ENCODE measurements at places on chromosomes 2 and 18. TPM values are rescaled to one million over a fixed set of nuclear protein-coding genes. Genes with fewer than 3 reads are reported as not detected.

Gene SNORC
- 0.13 TPM for total RNA-seq

Gene VIL1
- total RNA-seq = not detected

Gene PUS10
- total RNA-seq = 5.4 TPM

Gene COL4A3
- total RNA-seq = not detected

Gene TUBB8B
- not detected for total RNA-seq

Gene ABI2
- total RNA-seq = 30.8 TPM

Gene LCT
- not detected for total RNA-seq

- no peak for DNase-seq
Observed at GRCh38 chr2:142769761-142770160, 107.7 kb upstream of the KYNU start.

GRCh38 chr2:63875131-63875527 lies 33.4 kb downstream of the UGP2 start:
- DNase-seq = no peak

- DNase-seq = no peak
Observed at GRCh38 chr2:197107291-197108269, 181.1 kb upstream of the PGAP1 start.

DNA sequence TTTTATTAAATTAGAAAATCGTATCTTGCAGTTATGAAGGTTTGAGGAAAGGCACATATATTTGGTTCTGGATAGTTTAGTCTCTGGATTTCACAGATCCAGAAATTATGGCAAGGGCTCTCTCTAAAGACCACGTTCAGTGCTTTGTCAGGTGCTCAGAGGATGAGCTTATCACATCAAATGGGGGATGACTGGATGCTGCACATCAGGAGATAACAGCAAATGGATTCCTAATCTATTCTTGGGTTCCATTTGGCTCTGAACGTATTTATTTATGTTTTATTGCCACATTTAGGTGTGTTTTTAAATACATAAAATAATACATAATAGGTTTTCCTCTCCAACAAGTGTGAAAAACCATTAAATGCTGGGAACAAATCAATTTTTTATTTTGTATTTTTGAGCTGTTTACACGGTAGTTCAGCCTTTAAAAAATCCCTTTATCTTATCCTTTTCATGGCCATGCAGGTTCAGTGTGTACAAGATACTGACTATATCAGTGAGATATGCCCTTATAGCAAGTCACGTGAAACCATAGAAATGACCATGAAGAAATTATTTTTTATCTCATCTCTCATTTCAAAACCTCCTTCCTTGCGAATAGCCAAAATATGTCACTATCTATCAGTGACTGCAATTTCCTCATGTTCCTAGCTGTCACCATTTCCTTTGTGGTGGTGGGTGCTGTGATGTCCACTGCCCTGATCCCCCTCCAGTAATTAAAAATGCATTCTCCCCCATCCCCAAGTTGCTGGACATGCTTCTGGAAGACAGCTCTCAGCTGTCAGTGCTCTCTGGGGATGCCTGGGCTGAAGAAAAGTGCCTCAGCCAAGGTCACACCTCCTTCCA lies 25.9 kb upstream of the CXCR4 start:
- DNase-seq = no peak

- DNase-seq = no peak
Observed at GRCh38 chr2:19723021-19723420, 178.8 kb downstream of the TTC32 start.

- no peak for DNase-seq
Observed at GRCh38 chr18:9726936-9727335, 18.8 kb downstream of the RAB31 start.

DNA sequence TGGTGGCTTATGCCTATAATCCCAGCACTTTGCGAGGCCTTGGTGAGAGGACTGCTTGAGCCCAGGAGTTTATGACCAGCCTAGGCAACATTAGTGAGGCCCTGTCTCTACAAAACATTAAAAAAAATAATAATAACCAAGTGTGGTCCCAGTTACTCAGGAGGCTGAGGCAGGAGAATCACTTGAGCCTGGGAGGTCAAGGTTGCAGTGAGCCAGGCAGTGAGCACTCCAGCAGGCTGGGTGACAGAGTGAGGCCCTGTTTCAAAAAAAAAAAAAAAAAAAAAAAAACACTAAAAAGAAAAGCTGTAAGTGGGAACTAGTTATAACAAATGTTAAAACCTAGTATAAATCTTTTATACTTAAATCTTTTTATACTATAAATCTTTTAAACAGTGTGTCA lies 146.2 kb upstream of the ITGA4 start:
- no peak for DNase-seq

- DNase-seq = no peak
Observed at GRCh38 chr2:6994536-6995128, 77.4 kb downstream of the RNF144A start.

GRCh38 chr2:29627279-29627711 lies 294.1 kb downstream of the ALK start:
- DNase-seq = peak; percentile 5

- no peak for DNase-seq
Observed at GRCh38 chr2:128405981-128406613, 87.4 kb upstream of the HS6ST1 start.

- no peak for DNase-seq
Observed at GRCh38 chr2:118970396-118971135, 28.6 kb downstream of the MARCO start.

- DNase-seq = no peak
Observed at GRCh38 chr2:218003981-218004419, 1.2 kb upstream of the TNS1 start.
